ENCODE measurements at places on chromosomes 16 and 17.

- DNase-seq = no peak
These were observed 143.9 kb downstream of the KCNJ2 start for GRCh38 chr17:70313086-70313852.

GRCh38 chr17:80360396-80360795 is 54.6 kb upstream of the ENDOV start:
- no peak for DNase-seq

- DNase-seq = no peak
These were observed 221.3 kb upstream of the KCNJ16 start for GRCh38 chr17:69853541-69854224.

DNA sequence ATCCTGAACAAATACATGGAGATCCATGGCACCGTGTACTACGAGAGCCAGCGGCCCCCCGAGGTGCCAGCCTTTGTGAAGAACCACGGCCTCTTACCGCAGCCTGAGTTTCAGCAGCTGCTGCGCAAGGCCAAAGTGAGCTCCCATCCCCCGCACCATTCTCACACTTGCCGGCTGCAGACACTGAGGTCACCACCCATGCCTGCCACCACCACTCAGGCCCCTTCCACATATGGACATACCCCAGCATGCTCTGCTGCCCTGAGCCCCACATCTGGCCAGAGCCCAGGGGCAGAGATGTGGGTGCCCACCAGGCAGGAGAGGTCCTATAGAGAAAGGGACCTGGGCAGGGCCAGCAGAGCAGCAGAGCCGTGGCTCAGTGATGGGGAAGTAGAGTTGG is 69.8 kb downstream of the MGAT5B start:
- DNase-seq = no peak

- no peak for DNase-seq
These were observed 27.7 kb downstream of the USP7 start for GRCh38 chr16:8935989-8936388.

DNA sequence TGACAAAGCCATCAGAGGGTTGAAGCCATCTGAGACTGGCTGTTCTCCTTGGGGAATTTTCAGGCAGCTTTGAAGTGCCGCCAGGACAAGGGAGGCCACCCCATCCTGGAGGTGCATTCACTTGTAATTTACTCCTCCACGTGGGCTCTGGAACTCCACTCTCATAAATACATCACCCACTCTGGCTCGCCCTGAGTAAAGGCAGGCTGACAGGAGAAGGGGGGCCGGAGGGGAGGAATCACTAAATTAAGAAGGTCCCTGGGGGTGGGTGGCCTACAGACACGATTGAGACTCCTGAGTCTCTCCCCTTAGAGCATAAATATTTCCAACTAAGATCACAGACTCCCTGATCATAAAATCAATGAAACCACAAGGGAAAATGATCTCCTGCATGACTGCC is 56.3 kb upstream of the HNF1B start:
- DNase-seq = no peak

DNA sequence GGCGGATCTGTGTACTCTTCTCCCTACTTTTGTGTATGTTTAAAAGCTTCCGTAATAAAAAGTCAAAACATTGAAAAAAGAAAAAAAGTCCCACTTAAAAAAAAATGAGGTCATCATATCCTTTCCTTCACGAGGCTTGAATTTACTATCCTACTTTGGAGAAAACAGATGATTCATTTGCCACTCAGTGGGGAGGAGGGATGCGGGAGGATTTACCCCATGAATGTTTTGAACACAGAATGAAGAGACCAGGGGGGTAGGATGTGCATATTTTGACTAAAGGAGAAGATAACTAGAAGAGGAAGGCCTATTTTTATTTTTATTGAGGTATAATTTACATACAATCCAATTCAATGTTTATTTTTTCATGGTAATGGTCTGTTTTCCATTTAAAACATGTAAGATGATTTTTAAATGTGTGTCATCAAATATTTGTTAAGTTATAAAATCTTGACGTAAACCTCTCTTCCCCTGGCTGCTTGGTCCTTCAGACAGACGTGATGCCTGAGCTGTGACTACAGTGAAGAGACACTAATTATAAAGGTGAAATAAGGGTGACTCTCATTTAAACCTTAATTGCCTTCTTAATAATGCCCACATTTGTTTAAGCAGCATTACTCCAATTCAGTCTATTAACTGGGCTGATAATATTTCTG is 135.4 kb upstream of the AXIN2 start:
- DNase-seq = no peak

- no peak for DNase-seq
These were observed 20.0 kb downstream of the CNP start for GRCh38 chr17:41986634-41987033.

GRCh38 chr17:33674685-33675084 is 381.6 kb upstream of the ASIC2 start:
- DNase-seq = no peak
